ENCODE measurements at places on chromosomes 16 and 17.
A peak's percentile ranks its signal among the peaks of the same experiment; 100 is the strongest.

DNA sequence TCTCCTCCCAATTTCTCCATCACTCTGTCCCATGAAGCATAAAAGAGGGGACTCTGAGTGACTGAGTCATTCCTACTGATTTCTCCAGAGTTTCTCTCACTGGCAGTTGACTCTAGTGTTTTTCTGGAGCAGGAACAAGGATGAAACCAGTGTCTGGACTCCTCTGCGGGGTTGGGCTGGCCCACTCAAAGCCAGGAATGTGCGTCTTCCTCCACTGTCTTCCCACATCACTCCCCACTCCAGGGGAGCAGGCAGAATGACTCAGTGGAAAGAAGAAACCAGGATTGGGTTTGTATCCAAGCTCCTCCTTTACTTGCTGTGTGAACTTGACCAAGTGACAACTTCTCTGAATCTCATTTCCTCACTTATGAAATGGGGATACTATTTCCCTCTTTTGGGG lies 497.5 kb upstream of the SALL1 start:
- DNase-seq: no peak

- no peak for DNase-seq
Observed at GRCh38 chr17:81858170-81858966, 2.0 kb downstream of the P4HB start.

DNA sequence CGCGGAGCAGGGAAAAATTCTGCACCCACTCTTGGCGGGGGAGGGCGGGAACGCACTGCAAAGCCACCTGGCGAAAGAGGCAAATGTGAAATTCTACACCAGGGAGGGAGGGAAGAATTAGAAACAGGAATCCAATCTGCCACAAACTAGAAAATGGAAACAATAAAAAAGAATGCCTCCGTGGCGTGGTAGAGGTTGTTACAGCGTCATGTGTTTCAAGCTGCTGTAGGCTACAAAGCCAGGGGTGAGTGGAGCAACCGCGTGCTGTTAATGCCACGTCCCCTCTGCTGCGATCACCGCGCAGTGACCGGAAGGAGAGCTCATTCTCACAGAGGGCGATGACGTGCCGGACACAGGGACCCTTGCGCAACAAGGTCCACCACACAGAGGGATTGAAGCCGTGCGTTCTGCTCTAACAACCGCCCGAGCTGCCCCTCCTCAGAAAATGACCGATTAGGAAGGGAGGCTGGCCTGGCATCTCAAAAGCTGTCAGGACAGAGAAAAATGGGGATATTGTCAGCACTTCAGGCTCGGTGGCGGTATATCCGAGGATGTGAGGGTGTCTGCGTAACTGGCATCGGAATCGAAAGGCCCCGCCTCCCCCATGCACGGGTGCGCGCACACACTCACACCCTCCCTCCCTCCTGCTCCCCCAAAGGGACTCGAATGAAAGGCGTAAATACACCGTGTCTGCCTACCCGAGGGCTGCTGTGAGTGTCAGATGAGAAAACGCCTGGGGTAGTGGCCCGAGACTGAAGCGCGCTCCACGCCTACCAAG lies 70.8 kb upstream of the TNRC6C start:
- peak; percentile 43 for DNase-seq

GRCh38 chr17:32529604-32530003 lies 42.8 kb downstream of the CDK5R1 start:
- no peak for DNase-seq

DNA sequence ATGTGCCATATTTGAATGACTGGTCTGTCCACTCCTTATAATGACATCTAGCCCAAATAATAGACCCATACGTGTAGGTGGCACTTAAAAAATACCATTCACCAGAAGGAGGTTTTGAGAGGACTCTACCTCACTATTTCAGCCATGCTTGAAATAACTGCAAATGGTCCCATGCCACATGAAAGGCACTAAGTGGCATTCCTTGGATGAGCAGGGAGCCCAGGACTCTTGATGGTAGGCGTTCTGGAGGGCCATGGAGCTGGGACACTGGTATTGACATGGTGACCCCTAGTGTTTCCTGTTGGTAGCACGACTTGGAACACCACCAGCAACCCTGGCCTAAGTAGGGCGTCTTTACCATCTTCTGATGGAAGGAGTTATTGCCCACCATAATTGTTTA lies 148.7 kb upstream of the ZFHX3 start:
- DNase-seq: peak; percentile 80

DNA sequence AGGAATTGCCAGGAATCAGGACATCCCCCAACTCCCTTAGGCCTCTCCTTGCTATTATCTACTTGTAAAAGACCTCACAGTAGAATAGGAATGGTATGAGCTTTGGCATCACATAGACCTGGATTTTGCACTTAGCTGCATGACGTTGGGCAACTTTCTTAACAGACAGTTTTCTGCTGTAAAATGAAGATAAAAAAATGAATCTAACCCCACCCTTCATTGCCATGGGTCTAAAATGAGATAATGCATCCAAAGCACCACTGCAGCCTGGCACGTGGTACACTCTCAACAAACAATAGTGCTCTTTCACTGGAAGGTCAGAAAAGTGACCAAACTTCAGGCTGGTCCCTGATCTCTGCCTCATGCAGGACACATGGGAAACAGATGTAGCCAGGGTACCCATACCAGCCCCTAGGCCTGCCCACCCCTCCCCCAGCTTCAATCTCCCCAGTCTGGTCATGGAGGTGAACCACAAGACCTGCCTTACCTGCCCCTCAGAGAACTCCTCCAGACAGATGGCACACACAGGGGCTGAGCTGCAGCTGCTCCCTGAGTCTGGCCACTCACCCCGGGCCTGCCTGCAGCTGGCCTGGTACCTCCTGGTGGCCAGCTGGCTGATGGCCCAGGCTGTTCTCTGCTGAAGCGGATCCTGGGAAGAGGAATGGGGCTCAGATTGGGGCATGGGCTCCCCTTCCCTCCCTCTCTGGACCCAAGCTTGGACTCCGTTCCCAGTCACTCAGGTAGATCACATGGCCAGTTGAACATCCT lies 8.5 kb upstream of the SUPT4H1 start:
- no peak for DNase-seq

- DNase-seq: no peak
Observed at GRCh38 chr17:74687886-74688285, 24.8 kb downstream of the CD300LF start.
